ENCODE measurements at places on chromosomes 6 and 20.

- no peak for DNase-seq
Measured at GRCh38 chr6:44190715-44191114, 26.0 kb upstream of the MYMX start.

- DNase-seq, result no peak
Measured at GRCh38 chr6:107546691-107547450, 57.0 kb downstream of the SOBP start.

DNA sequence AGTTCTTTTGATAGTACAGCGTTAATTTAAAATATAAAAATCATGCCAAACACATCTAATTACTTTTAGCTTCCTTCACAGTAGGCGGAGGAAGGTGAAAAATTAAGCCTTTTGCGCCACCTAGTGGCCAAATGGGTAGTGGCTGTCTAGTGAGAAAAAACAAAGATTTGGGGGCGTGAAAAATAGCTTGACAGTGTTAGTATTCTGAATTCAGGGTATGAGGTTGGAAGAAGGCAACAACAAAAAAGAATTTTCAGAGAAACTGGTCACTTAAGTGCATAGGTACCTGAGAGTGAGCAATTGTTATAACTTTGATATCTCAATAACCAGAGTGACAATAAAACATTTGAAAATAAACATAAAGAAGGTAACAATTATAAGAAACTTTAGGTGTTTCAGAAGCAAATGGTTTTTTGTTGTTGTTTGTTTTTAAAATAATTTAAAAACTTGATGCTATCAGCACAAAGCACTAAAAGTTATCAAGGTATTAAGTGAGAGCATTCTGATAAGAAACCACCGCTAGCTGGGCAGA, 14.3 kb downstream of the PSMB9 start:
- no peak for DNase-seq

GRCh38 chr20:60903325-60903971, 348.6 kb upstream of the CDH4 start:
- no peak for DNase-seq

- no peak for DNase-seq
Measured at GRCh38 chr6:166737261-166737660, 110.2 kb upstream of the RPS6KA2 start.

DNA sequence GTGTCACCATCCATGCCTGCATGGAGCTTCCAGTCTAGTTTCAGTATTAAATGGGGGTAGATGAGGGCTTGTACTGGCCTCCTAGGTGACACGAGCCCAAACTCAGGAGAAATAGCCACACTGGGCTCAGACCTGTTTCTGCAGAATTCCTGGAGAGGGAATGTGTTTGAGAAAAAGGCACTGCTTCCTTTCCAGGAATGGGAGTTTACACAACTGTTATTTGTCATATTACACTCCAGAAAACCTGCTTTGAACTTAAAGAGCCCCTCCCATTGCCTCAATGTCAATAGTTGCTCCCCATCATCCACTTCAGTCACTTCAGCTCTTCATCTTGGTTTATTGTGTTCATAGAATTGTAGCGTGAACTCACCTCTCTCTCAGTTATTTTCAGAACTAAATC, 151.5 kb downstream of the CFAP61 start:
- DNase-seq, result no peak

GRCh38 chr6:7939864-7940228, 29.3 kb upstream of the TXNDC5 start:
- no peak for DNase-seq

DNA sequence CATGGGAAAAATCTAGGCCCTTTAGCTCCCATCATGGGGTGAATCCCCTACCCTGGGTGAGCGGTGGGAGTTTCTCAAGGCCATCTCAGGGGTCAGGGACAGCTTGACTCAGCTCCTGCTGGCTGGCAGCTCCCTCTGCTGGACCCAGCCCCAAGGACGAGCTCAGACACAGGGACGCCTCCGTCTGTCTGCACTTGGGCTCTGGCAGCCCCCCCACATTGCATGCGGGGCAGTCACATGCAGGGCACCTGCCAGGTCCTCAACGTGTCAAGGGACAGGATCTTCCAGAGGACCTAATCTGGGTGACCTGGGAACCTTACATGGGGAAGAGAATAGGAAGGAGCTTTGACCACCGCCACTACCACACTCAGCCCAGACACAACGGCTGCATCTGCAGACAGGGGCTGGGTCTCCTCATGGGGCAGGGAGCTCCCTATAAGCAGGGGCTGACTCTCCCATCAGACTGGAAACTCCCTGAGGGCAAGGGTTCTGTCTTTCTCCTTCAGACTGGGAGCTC, 173.4 kb downstream of the MRPL14 start:
- DNase-seq, result no peak

DNA sequence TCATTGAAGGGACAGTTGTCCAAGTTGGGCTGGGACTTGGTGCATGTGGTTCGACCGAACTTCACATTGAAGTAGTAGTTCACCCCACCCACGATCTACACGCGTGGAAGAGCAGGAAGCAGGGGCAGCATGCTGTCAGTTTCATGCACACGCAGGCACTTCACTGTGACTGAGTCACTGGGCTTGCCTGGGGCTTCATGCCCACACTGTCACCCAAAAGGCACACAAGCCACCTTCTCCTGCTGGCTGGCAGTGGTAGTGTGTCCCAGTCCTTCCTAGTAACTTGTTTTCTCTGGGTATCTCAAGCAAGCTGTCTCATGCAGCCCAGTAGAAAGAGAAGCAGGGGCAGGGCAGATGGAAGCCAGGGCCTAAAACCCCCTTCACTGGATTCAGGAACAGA, 2.0 kb downstream of the CST5 start:
- no peak for DNase-seq

- peak; percentile 66 for DNase-seq
Measured at GRCh38 chr6:111625461-111626391, 20.0 kb upstream of the TRAF3IP2 start.

- DNase-seq, result no peak
Measured at GRCh38 chr6:39948199-39948791, 14.0 kb upstream of the MOCS1 start.

GRCh38 chr20:54190217-54190616, 16.4 kb upstream of the CYP24A1 start:
- DNase-seq, result no peak

GRCh38 chr20:37888641-37889040, 14.3 kb upstream of the VSTM2L start:
- no peak for DNase-seq

GRCh38 chr6:11331111-11331510, 98.6 kb upstream of the NEDD9 start:
- no peak for DNase-seq

DNA sequence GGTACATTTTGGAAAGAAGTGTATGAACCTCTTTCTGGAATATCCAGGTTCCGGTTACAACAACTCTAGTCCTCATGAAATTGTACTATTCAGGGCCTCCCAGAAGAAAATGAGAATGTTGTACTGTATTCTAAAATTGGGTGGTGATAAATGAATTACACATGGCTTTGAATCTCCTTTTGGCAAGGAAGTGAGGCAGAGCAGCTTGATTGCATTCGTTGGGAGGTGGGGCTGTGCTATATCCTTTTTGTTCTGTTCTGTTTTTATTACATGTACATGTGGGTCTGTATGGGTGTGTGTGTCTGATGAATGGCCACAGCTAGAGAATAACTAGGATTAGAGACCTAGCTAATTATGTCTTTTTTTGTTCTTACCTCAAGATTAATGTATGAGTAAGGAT, 37.8 kb upstream of the SNRPB2 start:
- DNase-seq, result no peak

GRCh38 chr20:32980131-32980941, 23.9 kb downstream of the SUN5 start:
- DNase-seq, result peak; percentile 88

- no peak for DNase-seq
Measured at GRCh38 chr20:37119356-37120036, 23.7 kb upstream of the RBL1 start.

DNA sequence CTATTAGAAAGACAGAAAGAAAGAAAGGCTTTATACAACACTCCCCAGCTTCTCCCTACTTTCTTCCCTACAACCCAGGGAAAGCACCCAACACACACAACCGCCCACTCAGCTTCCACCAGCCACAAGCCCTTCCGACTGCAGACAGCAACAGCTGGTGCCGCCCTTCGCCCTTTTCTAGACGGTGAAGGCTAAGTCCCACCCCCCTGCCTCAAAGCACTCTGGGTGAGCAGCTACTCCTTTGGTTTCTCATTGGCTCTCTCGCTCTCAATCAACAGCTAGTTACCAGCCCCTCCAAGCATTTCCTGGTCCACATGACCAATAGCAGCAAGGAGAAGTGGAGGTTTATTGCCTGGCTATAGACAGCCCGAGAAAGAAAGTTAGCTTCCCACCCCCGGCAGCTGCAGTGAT, 230.1 kb upstream of the MOCS1 start:
- no peak for DNase-seq

GRCh38 chr6:12548526-12548925, 168.0 kb upstream of the PHACTR1 start:
- DNase-seq, result no peak

DNA sequence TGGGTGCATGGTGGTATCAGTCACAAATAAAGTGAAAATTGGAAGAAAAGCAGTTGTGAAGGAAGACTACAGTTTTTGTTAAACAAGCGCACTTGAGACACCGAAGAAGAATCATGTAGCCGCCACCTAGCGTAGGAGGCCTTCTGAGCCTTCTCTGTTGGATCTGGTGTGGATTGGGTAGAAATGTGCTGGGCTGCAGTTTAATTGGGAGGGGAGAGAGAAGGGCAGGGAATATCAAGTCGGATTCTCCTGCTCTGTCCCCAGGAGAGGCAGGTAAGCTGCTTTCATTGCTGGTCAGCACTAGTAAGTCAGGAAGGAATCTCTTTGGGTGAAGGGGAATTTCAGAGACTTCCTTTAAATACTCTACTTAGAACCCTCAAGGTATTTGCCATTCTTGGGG, 1.2 kb upstream of the FABP7 start:
- DNase-seq, result no peak

DNA sequence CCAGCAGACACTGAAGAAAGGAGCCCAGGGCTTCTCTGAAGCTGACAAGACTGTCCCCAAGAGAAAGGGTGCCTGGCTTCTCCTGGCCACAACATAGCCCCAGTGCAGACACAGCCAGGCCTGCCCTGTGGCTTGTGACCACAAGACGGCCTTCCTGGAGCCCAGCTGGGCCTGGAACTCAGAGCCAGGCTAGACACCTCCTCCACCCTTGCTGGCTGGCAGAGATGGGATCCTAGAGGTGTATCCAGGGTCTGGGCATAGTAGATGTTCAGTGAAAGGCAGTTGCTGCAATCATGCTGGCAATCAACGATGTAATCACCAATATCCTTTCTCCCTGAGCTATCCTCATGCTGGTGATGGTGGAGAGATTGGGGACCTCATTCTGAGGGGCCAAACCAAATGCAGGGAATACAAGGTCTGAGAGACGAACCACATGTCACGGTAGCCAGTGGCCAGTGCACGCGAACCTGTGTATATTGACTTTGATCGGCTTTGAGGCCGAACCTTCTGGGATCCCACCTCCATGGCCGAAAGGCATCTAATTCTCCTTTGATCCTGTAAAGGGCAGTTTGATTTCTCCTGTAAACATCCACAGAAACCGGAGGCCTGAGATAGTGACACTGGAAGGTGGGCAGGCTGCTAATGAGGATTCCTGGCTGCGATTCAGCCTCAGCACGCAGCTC, 115.2 kb downstream of the PSMB1 start:
- no peak for DNase-seq

DNA sequence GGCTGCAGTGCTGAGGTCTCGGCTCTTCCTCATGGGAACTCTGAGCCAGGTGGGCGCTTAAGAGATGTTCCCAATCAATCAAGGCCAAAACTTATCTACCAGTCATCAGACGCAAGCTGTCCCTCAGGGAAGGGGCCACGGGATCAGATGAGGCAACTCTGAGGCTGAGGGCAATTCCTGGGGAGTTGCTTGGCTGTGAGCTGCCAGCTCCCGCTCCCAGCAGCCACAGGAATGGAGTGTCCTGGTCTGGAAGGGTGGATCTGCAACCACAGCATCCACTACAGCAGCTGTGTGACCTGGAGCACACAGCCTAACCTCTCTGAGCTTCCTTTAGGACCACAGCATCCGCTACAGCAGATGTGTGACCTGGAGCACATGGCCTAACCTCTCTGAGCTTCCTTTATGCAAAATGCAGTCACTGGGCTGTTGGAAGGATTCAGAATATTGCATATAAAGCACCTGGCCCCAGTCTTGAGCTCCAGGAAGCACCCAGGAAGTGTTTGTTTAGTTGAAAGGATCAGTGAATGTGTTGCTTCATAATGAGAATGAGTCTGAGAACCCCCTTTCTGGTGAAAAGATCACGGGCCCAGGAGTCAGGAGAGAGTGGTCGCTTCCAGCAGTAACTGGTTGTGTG, 60.9 kb downstream of the TFAP2C start:
- no peak for DNase-seq

- DNase-seq, result no peak
Measured at GRCh38 chr6:39313526-39314272, 520 bp downstream of the KCNK17 start.
